Cerebellar nuclear complex (tissue), 1 donor: ENCODE measurements at places on chromosomes 1 and 21.

DNA sequence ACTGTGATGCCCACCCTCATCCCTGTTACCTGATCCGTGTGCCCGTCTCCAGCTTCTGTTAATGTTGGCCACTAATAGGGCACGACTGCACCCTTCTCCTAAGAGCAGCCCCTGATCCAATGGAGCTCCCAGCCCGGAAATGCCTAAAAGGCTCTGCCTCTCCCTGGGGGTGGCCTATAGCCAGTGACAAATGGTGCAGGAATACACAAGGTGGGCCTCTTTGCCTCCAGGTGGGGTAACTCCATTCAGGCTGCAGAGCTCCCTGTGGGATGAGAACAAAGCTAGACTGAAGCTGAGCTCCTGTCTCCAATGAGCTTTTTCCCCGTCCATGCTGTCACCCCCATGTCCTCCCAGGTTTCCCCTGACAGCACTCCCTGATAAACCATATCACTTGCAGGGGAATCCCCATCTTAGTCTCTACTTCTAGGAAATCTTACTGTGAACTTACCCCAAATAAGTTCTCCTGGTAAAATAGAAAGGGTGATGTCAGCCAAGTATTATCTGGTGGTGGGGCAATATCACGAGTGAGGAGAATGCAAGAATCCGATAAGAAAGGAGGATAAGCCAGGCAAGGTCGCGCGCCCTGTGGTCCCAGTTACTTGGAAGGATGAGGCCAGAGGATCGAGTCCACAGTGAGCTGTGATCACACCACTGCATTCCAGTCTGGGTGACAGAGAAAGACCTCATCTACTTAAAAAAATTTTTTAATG, 18.6 kb downstream of the S100A7A start:
- no peak for DNase-seq

GRCh38 chr1:13951793-13952751, 252.1 kb downstream of the PRDM2 start:
- no peak for DNase-seq

DNA sequence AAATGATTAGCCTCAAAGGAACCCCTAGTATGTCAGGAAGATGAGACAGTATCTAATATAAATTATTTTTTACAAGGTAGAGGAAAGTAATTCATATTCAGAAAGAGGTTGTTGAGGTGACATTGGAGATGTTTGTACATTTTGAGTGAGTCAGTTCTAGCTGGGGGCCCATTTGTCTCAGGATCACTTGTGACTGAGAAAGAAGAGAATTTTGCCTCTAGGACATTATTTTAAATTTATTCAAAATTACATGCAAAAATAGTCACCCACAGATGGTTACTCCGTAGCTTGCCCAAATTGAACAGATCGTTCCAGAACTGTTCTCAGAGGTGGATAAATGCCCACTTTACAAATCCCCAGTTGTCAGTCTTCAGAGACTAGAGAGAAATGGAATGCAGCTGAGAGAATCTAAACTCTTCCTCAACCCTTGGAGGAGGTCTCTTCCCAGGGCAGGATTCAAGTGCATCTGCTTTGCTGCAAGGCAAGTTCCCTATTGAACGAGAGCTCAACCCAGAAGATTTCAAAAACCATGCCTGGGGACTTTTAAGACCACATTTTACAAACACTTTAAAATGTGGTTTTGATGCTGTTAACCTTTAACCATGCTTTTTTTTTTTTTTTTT, 987.8 kb upstream of the ADAMTS5 start:
- no peak for DNase-seq

GRCh38 chr1:239126884-239127283, 259.5 kb upstream of the CHRM3 start:
- no peak for DNase-seq

- DNase-seq: no peak
Measured at GRCh38 chr1:42592811-42593210, 65.4 kb upstream of the PPIH start.
